Progenitor cell of endocrine pancreas (in vitro differentiated cells): ENCODE measurements at places on chromosomes 6 and 20.
A peak's percentile ranks its signal among the peaks of the same experiment; 100 is the strongest.

DNA sequence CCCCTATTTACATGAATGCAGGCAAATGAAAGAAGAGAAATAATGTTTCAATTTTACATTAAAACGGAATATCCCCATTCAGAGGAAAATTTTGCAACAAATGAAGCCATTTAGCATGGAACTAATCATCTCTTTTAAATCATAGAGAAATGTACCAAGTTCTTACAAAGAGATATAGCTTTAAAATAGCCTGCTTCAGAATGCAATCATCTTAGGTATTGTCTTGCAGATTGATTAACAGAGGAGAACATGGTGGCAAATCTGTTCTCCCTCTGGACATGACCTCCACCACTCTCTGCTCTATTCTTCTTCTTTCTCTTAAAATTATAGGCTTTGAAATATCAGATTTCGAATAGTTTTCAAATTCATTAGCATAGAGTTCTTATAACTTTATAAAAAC, 155.7 kb upstream of the DTNBP1 start:
- DNase-seq, result no peak

DNA sequence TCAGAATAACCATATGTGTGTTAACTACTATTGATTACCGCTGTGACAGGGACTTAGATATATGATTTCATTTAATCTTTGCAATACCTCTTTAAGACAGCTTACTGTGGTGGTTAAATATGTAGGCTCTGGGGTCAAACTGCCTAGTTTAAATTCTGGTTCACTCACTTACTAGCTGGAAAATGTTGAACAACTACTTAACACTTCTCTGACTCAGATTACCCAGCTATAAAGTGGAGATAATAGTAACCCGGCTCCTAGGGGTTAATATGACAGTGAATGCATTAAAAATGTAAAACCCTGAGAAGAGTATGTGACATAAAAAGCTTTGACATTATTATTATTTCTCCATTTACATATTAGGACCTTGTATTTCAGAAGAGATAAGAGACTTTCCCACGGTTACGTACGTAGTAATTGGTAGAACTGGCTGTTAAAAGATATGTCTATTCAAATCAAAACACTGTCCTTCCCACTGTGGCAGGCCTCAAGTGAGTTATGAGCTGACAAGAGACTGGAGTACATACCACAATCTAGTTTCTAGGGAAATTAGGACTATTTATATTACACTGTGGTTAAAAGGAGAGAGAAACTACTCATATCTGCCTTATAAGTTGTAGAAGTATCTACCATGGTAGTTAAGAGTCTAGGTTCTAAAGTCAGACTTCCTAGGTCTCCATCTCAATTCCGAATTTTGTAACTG, 4.4 kb upstream of the PLCB1 start:
- DNase-seq, result no peak

DNA sequence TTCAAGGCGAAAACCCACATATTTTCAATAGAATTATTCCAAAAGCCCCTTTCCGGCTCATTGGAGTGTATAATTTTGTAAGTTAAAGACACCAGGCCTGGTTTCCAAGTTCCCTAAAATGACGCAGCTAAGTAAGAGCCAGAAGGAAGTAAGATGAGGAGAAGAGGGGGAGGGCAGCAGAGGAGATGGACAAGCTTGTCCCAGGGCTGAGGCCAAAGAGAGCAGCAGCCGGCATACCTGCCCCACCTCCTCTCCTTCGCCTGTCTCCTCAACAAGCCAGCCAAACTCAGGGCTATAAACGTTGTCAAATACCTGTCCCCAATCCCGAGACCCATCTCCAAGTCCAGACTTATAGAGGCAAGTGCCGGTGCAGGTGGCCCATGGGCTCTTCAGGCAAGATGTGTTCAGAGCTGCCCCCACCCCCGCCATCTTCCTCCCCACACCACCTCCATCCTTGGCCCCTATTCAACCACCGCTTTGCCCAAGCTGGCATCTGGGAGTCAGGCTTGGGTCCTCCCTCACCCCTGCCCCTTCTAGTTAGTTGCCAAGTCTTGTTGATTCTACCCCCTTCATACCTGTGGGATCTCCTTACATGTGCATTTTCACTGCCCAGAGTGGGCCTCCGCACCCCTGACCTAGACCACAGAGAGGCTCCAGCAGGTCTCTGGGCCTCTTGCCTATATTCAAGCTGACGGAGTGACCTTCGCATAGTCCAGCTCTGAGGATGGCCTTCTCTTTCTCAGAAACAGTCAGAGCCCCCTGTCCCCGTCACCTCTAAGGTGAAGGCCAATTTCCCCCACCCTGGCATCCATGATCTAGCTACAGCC, 75.7 kb upstream of the SIRPA start:
- DNase-seq, result no peak

GRCh38 chr20:56750430-56750829, 121.3 kb downstream of the TFAP2C start:
- no peak for DNase-seq

GRCh38 chr20:52179331-52180179, 12.0 kb downstream of the ZFP64 start:
- no peak for DNase-seq

DNA sequence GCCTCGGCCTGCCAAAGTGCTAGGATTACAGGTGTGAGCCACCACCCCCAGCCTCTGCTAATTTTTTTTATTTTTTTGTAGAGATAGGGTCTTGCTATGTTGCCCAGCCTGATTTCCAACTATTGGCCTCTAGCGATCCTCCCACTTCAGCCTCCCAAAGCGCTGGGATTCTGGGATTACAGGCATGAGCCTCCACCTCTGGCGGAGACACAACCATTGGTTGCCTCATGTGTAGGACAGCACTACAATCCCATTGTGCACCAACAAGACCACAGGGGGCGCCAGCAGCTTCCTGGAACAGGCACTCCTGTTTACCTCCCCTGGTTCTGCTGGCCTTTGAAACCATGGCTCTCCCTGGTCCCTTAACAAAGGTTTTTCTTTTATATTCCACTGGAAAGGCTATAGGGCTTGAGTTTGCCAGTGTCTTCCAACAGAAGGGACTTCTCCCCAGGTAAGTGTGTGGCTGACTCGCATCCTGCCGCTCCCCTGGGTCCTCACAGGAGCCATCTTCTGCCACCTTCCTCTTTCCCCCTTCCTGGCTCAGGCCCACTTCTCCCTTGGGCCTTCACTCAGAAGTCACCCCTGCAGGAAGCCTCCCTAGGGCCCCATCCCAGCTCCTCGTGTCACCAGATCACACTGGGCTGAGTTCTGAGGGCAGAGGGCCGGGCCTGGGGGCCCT, 39.2 kb upstream of the TLDC2 start:
- DNase-seq, result no peak

DNA sequence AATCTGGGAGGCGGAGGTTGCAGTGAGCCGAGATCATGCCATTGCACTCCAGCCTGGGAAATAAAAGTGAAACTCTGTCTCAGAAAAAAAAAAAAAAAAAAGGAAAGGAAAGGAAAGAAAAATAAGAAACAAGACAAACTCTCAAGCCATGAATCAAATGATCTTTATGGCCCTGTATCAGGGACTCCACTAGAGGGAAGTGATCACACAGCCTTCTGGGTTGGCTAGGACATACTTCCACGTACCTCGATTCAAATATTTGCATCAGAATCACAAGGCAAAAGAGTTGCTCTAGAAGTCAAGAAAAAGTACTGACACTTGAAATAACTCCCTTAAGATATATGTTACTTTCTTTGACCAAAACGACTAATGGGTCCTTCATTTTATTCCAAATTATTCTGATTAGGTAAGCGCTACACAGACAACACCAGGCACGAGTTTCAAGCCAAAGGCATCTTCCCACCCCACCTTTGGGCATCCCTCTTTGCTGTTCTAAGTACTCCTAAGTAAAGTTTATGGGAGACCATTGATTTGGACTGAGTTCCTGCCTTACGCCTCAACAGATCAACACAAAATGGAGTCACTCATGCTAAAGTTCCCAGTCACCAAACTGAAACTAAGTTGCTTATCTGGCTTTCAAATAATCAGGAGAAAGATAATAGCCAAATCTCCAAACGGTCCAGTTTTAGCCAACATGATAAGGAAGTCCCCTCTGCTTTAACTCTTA, 77.5 kb upstream of the NT5E start:
- no peak for DNase-seq

DNA sequence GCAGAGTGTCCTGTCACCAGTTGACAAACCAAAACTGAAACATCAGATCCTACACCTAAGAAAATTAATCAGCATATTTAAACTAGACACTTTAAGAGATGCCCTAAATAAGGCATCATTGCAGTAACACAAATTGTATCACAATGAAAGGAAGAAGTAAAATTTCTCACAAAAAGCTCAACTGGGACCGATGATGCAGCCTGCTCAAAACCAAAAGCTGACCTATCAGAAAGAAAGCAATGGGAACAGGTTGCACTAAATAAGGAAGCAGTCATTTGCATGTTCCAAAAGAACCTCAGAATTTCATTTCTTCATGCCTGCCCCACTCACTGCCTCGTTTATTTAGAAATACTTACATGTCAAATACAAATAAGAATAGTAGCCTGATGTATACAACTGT, 12.1 kb downstream of the HIVEP2 start:
- no peak for DNase-seq

DNA sequence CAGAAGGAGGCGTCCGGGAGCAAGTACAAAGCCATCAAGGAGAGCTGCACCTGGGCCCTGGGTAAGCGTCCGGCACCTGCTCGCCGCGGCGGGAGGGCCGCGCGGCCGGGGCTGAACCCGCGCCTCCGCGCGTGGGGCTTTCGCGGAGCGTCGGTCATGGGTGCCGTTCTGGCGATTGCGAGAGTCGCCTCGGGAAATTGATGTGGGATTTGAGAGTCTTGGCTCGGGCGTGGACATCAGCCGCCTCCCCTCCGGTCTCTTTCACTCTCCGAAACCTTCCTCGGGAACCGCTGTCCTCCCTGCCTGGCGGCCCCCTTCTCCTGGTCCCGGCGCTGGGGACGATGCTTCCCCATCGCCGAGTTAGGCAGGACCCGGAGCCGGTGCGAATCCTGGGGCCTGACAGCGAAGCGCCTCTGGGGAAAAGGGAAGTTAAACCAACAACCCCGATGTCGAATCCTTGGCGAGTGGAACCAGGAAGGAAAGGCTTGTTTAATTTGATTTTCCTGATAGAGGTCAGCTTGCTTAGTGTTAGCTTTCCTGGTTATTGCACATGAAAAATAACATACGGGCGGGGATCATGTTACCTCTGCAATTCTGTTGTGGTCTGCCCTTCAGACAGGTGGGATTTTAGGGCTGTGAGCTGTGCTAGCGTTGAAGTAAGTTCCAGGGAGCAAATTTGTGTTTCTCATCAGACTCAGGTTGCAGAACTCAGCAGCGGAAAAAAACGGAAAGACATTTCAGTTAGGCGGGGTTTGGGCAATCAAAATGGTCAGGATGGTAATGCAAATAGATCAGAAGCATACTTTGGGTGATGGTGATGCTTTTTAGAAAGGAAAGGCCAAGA, 594 bp downstream of the ARFGEF3 start:
- DNase-seq, result peak; percentile 15

DNA sequence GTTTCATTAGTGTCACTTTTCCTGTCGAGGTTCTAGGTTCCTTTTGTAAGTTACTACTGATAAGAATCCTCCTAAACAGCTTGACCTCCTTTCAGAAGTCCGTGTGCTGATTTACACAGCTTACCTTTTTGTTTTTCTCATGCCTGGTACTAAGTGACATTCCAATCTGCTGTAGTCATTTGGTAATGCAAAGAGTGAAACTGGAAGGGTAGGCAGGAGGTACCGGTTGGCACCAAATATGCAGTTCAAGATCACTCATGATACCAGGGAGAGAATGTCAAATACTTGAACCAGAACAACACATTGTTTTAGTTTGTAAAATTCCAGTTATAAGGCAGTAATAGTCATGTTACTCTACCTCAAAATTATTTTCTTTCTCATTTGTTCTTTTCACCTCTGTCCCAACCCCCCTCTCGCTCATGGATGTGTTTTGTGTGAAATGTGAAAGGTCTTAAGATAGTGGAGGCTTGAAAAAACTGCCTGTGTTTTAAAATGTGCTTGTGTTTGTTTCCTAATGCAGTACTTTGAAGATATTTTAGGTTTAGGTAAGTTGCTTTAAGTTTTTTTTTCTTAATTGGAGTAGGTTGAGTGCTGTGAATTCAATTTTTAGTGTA, 23.2 kb downstream of the AFDN start:
- no peak for DNase-seq

GRCh38 chr6:52363228-52363867, 1.4 kb downstream of the PAQR8 start:
- DNase-seq, result no peak

DNA sequence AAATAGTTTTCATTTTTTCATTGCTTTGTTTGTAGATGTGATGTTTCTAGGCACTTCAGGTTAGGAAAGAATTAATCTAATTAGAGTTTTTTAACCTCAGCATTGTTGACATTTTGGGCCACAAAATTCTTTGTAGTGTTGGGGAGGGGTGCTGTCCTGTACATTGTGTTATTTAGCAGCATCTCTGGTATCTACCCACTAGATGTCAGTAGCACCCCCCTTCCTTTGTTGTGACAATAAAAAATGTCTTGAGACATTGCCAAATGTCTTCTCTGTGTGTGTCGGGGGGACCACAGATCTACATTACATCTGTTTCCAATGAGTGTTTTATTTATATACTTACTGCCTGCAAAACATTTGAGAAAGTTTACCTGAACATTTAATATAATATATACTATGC, 45.6 kb downstream of the EYA4 start:
- DNase-seq, result no peak

- no peak for DNase-seq
Measured at GRCh38 chr6:146946559-146946958, 257.7 kb upstream of the STXBP5 start.

GRCh38 chr20:57425150-57426013, 34.2 kb downstream of the RBM38 start:
- DNase-seq, result no peak
